Kidney (tissue), 22 donors: ENCODE measurements at places on chromosomes 2 and 18. TPM values are rescaled to one million over a fixed set of nuclear protein-coding genes. Genes with fewer than 3 reads are reported as not detected.
A peak's percentile ranks its signal among the peaks of the same experiment; 100 is the strongest.

- H3K4me3 ChIP-seq, result peak overlapping the region; percentile 93
- DNase-seq, result no peak
- peaks cover 5% of the 10 kb centered on the region for H3K36me3 ChIP-seq
- H3K27ac ChIP-seq, result peak overlapping the region; percentile 97
- H3K4me1 ChIP-seq, result no peaks in the 10 kb centered on the region
- no peaks in the 10 kb centered on the region for H3K27me3 ChIP-seq
Observed at GRCh38 chr18:3262234-3263131, 550 bp downstream of the MYL12B start.

- H3K36me3 ChIP-seq, result peaks cover 5% of the 10 kb centered on the region
- no peak overlapping the region for H3K4me3 ChIP-seq
- H3K27me3 ChIP-seq, result no peaks in the 10 kb centered on the region
- peaks cover 16% of the 10 kb centered on the region for H3K4me1 ChIP-seq
Observed at GRCh38 chr2:20633794-20634506, 16.9 kb downstream of the HS1BP3 start.

GRCh38 chr2:133843551-133843950 is 275.3 kb upstream of the NCKAP5 start:
- H3K27me3 ChIP-seq, result no peaks in the 10 kb centered on the region
- H3K4me1 ChIP-seq, result no peaks in the 10 kb centered on the region
- no peaks in the 10 kb centered on the region for H3K36me3 ChIP-seq
- H3K27ac ChIP-seq, result no peak overlapping the region

DNA sequence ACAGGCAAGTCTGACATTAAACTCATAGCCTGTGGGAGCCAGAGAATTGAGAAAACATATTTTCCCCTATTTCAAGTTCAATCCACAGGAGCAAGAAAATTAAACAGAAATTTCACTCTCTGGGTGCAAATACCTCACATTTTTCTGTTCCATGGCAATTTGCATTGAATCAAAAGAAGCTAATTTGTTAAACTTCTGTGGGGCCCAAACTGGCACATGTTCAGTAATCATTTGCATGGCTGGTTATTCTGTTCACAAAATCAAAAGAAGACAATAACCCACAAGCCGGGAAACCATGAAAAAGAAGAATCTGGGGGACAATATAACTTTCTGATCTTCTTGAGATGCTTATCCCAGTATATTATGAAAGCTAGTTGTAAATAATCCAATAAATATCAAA is 363.1 kb downstream of the LRP1B start:
- H3K27ac ChIP-seq, result no peak overlapping the region
- DNase-seq, result no peak
- no peak overlapping the region for H3K4me3 ChIP-seq
- H3K36me3 ChIP-seq, result no peaks in the 10 kb centered on the region
- no peaks in the 10 kb centered on the region for H3K4me1 ChIP-seq

DNA sequence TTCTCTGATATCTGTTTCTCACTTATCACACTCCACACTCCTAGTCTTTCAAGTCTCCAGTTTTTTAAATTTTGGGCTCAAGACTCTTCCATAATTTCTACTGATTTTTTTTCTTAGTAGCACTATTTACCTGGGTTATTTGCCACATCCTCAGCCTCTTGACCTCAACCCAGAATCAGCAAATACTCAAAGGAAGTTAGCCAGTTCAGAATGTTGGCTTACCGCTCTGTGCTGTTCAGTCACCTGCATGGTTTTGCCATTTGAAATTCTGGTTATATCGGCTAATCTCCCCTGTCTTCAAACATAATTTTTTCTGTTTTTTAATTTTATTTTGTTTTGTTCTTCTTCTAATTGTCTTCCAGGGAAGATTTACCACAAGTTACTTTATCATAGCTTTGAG is 412.6 kb downstream of the PTH2R start:
- no peak overlapping the region for H3K27ac ChIP-seq
- no peak overlapping the region for H3K4me3 ChIP-seq
- DNase-seq, result no peak
- no peaks in the 10 kb centered on the region for H3K4me1 ChIP-seq
- no peaks in the 10 kb centered on the region for H3K27me3 ChIP-seq

DNA sequence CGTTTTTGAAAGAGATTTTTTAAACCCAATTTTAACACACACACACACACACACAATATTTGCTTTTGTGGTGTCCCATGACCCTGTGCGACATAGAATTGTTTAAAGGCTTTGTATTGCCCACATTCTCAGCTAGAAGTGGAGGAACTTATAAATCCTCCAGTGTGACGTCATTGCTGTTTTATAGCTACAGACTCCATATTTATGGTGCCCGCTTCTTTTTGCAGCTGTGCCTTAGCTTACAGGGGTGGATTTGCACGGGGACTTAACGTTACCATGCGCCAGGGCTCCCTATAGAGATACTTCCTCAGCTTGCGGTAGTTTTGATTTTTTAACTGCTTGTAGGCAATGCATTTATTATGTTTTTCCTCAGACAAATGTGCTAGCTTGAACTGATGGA is 101.9 kb upstream of the SMIM21 start:
- H3K27ac ChIP-seq, result no peak overlapping the region
- H3K27me3 ChIP-seq, result no peaks in the 10 kb centered on the region
- no peak overlapping the region for H3K4me3 ChIP-seq
- H3K4me1 ChIP-seq, result no peaks in the 10 kb centered on the region
- no peak for DNase-seq

DNA sequence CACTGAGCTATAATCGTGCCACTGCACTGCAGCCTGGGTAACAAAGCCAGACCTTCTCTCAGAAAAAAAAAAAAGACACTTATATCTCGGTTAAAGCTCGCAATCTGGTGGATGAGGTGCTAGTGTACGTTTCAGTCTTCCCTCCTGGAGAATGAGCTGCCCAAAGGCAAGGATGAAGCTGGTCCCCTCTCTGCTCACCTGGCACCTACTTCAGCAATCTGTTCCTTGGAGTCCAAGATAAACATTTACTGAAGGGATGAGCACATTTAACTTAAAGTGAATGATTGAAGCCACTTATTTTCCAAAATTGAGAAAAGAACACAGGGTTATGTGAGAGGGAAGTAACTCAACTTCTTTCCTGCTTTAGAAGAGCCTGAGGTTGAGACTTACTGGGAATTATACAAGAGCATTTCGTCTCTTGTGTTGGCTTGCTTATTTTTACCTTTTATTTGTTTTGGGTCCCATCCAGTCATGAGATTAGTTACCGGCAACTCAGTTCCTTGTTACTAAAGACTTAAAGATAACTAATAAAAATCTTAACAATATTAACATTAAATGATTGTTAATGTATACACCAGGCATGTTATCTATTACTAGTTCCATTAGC is 33.6 kb upstream of the COLEC12 start:
- H3K27me3 ChIP-seq, result no peaks in the 10 kb centered on the region
- no peaks in the 10 kb centered on the region for H3K36me3 ChIP-seq
- H3K4me1 ChIP-seq, result no peaks in the 10 kb centered on the region
- no peak for DNase-seq
- no peak overlapping the region for H3K4me3 ChIP-seq

DNA sequence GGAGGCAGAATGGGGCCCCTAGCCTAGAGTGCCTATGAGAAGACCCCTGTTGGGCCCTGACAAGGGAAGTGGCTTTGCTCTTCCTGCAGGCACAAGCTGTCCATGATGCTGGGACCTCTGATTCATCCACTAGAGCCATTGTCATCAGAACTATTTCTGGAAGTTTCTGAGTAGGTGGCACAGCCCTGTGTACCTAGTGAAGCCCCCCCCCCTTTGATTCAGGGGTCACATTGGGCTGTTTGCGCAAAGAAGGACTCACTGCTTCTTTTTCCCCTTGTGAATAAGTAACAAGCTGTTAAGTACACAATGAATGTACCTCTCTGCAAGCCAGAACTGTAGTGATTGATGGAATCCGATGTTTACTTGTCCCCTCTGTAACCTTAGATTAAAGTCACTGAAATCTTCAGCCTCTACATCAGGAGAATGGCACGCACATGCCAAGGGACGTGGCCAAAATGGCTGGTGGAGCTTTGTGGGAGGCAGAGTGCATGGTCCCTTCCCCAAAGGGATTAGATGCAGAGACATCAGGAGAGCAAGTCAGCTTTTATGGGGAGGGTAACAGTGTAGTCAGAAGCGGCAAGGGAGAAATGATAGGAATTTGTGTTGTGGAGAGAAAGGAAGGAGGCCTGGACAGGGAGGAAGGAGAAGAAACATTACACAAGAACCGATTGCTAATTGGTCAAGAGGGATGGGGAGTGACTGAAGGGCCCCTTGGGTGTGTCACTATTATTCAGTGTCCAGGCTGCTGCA is 267.6 kb upstream of the RAB12 start:
- H3K27ac ChIP-seq, result no peak overlapping the region
- H3K4me3 ChIP-seq, result no peak overlapping the region
- peaks cover 2% of the 10 kb centered on the region for H3K36me3 ChIP-seq
- DNase-seq, result peak; percentile 84
- no peaks in the 10 kb centered on the region for H3K4me1 ChIP-seq
- H3K27me3 ChIP-seq, result no peaks in the 10 kb centered on the region

GRCh38 chr2:107001551-107001950 is 115.6 kb upstream of the ST6GAL2 start:
- H3K36me3 ChIP-seq, result no peaks in the 10 kb centered on the region
- H3K4me3 ChIP-seq, result no peak overlapping the region
- H3K27ac ChIP-seq, result no peak overlapping the region
- no peaks in the 10 kb centered on the region for H3K27me3 ChIP-seq
- DNase-seq, result no peak

DNA sequence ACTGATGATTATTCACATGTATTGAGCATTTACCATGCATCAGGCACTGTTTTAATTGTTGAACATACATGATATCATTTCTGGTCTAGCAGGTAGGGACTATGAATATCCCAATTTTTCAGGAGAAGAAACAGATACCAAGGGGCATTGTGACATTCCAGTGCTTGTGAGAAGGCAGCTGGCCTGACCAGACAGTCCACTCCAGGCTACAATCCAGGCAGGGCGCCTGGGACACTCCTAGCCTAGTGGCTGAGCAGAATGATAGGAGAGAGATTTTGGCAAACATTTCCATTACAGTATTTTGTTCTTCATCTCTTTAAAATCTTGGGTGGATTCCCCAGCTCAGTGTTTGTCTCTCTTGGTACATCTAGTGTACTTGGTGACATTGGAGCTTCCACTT is 24.9 kb downstream of the ZNF892 start:
- no peak overlapping the region for H3K4me3 ChIP-seq
- DNase-seq, result no peak
- H3K27me3 ChIP-seq, result no peaks in the 10 kb centered on the region

DNA sequence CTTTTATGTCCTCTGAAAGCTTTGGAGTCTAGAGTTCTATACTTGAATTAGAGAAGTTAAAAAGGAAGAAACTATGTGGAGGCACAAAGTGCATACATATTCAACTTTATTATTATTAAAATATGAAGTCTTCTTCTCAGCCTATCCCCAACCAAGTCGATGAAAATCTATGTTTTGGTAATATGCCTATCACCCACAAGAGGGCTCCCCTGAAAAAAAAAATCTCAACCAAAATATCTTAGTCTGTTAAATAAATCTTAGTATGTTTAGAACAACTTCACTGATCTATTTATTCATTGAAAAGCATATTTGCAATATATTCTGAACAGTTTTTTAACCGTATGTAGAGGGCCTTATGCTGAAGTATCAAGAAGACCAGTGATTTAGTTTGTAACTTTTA is 804.5 kb downstream of the TDRD15 start:
- H3K36me3 ChIP-seq, result no peaks in the 10 kb centered on the region
- H3K27ac ChIP-seq, result no peak overlapping the region
- DNase-seq, result no peak
- H3K4me1 ChIP-seq, result no peaks in the 10 kb centered on the region
- H3K4me3 ChIP-seq, result no peak overlapping the region

ZNF396 gene
- total RNA-seq, result 6.5 TPM

DCDC2C gene
- total RNA-seq, result not detected

UGP2 gene
- 140 TPM for total RNA-seq

SERPINB10 gene
- total RNA-seq, result not detected

COBLL1 gene
- 205 TPM for total RNA-seq

ACTG2 gene
- 13.7 TPM for total RNA-seq
